Body of pancreas (tissue), 4 donors: ENCODE measurements at places on chromosomes 16 and 17. TPM values are rescaled to one million over a fixed set of nuclear protein-coding genes. Genes with fewer than 3 reads are reported as not detected.

GRCh38 chr17:80649672-80650330 lies 105.2 kb downstream of the RPTOR start:
- H3K36me3 ChIP-seq: no peaks in the 10 kb centered on the region
- no peak overlapping the region for H3K27ac ChIP-seq
- peak; percentile 22 for DNase-seq
- no peaks in the 10 kb centered on the region for H3K27me3 ChIP-seq
- peaks cover 5% of the 10 kb centered on the region for H3K4me1 ChIP-seq

GRCh38 chr17:29176558-29177351 lies 3.4 kb downstream of the MYO18A start:
- H3K27ac ChIP-seq: peak overlapping the region; percentile 98
- no peaks in the 10 kb centered on the region for H3K36me3 ChIP-seq
- H3K27me3 ChIP-seq: no peaks in the 10 kb centered on the region
- H3K4me3 ChIP-seq: no peak overlapping the region
- H3K4me1 ChIP-seq: peaks cover 55% of the 10 kb centered on the region

CCL14 gene
- 6.0 TPM for total RNA-seq

GRCh38 chr16:10941127-10941933 lies 938 bp downstream of the DEXI start:
- peak overlapping the region; percentile 41 for H3K27ac ChIP-seq
- peaks cover 81% of the 10 kb centered on the region for H3K4me1 ChIP-seq
- DNase-seq: no peak
- no peaks in the 10 kb centered on the region for H3K27me3 ChIP-seq

- H3K4me3 ChIP-seq: no peak overlapping the region
- no peaks in the 10 kb centered on the region for H3K36me3 ChIP-seq
- no peaks in the 10 kb centered on the region for H3K27me3 ChIP-seq
- DNase-seq: no peak
- no peak overlapping the region for H3K27ac ChIP-seq
- no peaks in the 10 kb centered on the region for H3K4me1 ChIP-seq
These were observed 264.5 kb downstream of the PMP22 start for GRCh38 chr17:15000661-15001060.

DNA sequence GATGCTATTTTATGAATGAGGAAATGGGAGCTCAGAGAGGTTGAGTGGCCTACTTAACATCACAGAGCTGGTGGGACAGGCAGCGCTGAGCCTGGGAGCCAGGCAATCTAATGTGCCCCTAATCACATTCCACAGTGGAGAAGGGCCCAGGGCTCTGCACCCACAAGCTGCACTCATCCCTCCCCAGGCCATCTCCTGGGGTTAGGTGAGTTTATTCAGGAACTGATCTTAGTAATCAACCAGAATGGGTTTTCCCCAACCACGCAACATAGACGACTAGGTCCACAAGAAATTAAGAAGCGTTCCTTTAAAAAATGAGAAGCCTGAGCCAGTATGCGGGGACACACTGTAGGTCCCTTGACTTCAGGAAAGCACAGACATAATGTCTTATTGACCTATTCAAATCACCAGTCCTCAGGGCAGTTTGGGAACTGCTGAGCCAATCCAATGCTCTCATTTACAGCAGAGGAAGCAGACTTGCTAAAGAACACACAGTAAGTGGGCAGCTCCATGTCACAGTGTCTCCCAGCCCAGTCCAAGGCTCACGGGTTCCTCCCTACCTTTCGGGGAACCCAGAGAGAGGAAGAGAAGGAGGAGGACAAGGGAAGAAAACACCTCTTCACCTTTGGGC lies 2.3 kb downstream of the MPP3 start:
- DNase-seq: no peak
- H3K4me3 ChIP-seq: no peak overlapping the region
- H3K36me3 ChIP-seq: no peaks in the 10 kb centered on the region
- H3K27me3 ChIP-seq: no peaks in the 10 kb centered on the region
- no peak overlapping the region for H3K27ac ChIP-seq
- H3K4me1 ChIP-seq: peaks cover 26% of the 10 kb centered on the region

GRCh38 chr17:83069571-83069906 lies 9.9 kb upstream of the METRNL start:
- H3K4me1 ChIP-seq: peaks cover 8% of the 10 kb centered on the region
- H3K27me3 ChIP-seq: no peaks in the 10 kb centered on the region
- DNase-seq: no peak
- H3K27ac ChIP-seq: no peak overlapping the region

GRCh38 chr17:72982680-72983079 lies 109.8 kb downstream of the SLC39A11 start:
- H3K36me3 ChIP-seq: no peaks in the 10 kb centered on the region
- DNase-seq: no peak
- H3K27me3 ChIP-seq: no peaks in the 10 kb centered on the region
- H3K4me3 ChIP-seq: no peak overlapping the region
- H3K27ac ChIP-seq: no peak overlapping the region
- H3K4me1 ChIP-seq: peaks cover 22% of the 10 kb centered on the region

DNA sequence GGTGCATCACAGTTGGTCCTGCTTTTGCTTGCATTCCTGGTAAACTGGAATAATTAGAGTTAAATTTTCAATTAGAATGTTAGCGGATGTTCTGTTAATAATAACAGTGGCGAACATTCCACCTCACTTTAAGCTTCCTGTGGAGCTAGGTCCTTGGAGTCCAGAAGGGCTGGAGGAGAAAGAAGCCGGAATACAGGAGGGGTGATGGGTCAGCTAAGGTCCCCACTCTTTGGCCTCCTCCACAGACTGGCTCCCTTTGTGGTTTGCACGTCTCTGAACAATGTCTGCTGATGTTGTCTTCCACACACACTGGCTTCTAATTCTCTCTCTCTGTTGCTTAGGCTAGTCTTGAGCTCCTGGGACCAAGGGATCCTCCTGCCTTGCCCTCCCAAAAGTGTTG lies 35.0 kb upstream of the ETV4 start:
- DNase-seq: no peak
- H3K27me3 ChIP-seq: no peaks in the 10 kb centered on the region
- H3K4me1 ChIP-seq: peaks cover 6% of the 10 kb centered on the region
- H3K27ac ChIP-seq: no peak overlapping the region

- no peaks in the 10 kb centered on the region for H3K36me3 ChIP-seq
- H3K27me3 ChIP-seq: no peaks in the 10 kb centered on the region
- H3K4me3 ChIP-seq: no peak overlapping the region
- no peak for DNase-seq
- H3K27ac ChIP-seq: no peak overlapping the region
These were observed 16.2 kb downstream of the DLG4 start for GRCh38 chr17:7203391-7203790.

GRCh38 chr16:7137560-7138330 lies 194.9 kb upstream of the RBFOX1 start:
- H3K27me3 ChIP-seq: no peaks in the 10 kb centered on the region
- no peak for DNase-seq
- no peak overlapping the region for H3K4me3 ChIP-seq
- no peaks in the 10 kb centered on the region for H3K4me1 ChIP-seq

- H3K36me3 ChIP-seq: no peaks in the 10 kb centered on the region
- no peak for DNase-seq
- no peak overlapping the region for H3K4me3 ChIP-seq
- no peaks in the 10 kb centered on the region for H3K27me3 ChIP-seq
These were observed 51.8 kb downstream of the SKAP1 start for GRCh38 chr17:48378238-48378637.

DNA sequence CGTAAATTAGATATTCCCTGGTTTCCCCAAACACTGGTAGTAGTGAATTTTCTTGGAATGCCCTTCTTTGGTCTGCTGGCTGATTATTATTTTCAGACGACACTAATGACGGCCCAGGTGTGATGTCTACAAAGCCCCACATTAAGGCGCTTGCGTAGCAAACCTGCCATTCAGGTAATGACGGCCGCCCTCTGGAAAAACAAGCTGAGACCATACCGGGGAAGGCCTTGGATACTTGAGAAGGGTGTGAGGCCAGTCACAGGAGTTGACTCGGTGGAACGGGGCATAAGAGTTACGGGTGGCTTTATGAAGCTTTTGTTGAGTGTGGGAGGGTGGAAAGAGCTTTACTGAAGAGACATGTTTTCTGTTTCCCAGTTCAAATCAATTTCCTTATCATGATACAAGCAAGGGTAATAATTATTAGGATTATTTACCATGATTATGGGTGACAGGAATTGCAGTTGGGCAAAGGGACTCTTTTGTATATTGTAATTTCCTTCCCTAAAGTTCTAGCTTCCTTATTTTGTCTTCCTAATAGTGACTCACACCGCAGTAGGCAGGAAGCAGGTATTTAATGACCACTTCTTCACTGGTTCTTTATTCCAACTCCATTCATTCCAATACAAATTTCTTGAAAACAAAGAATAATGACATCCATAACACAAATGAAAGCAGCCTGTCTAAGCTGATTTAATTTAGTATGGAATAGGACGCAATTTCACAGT lies 24.8 kb downstream of the KRT23 start:
- no peak overlapping the region for H3K27ac ChIP-seq
- H3K36me3 ChIP-seq: no peaks in the 10 kb centered on the region
- no peaks in the 10 kb centered on the region for H3K4me1 ChIP-seq
- no peak for DNase-seq
- no peak overlapping the region for H3K4me3 ChIP-seq

- no peak for DNase-seq
- H3K4me1 ChIP-seq: no peaks in the 10 kb centered on the region
- H3K27ac ChIP-seq: no peak overlapping the region
- no peaks in the 10 kb centered on the region for H3K36me3 ChIP-seq
- no peak overlapping the region for H3K4me3 ChIP-seq
- no peaks in the 10 kb centered on the region for H3K27me3 ChIP-seq
These were observed 27.2 kb upstream of the XYLT2 start for GRCh38 chr17:50318501-50319285.

ZDHHC1 gene
- total RNA-seq: 57.0 TPM

MYH1 gene
- not detected for total RNA-seq

SEPTIN12 gene
- not detected for total RNA-seq

GRCh38 chr17:68512960-68513474 lies 787 bp downstream of the PRKAR1A start:
- peak overlapping the region; percentile 92 for H3K4me3 ChIP-seq
- no peaks in the 10 kb centered on the region for H3K27me3 ChIP-seq
- H3K36me3 ChIP-seq: no peaks in the 10 kb centered on the region
- peak overlapping the region; percentile 95 for H3K27ac ChIP-seq
- peaks cover 27% of the 10 kb centered on the region for H3K4me1 ChIP-seq

RNF222 gene
- total RNA-seq: not detected

DNA sequence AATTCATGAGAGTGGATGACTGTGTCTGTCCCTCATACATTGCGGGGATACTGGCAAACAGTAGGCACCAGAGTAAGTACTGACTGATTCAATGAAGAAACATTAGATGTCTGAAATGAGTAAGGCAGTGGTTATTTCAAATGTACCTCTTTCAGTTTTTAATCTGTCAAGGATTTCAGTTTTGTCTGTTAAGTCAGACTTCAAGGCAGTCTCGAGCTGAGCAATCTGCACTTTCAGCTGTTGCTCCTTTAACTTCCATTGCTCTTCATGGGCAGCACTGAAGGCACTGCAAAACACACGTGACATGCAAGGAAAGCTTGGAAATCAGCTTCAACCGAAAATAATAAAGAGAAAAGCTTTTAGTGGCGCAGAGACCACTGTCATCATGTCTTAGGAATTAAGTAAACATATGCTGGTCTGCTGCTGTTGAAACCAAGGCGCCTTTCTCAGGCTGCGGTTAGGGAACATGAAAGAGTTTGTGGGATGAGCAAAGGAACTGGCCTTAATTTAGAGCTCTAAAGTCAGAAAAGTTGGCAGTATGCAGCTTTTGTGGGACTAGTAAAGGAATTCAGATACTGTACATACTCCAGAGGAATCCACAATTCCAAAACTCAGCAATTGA lies 38.8 kb downstream of the RPGRIP1L start:
- H3K27me3 ChIP-seq: no peaks in the 10 kb centered on the region
- no peak overlapping the region for H3K27ac ChIP-seq

DNA sequence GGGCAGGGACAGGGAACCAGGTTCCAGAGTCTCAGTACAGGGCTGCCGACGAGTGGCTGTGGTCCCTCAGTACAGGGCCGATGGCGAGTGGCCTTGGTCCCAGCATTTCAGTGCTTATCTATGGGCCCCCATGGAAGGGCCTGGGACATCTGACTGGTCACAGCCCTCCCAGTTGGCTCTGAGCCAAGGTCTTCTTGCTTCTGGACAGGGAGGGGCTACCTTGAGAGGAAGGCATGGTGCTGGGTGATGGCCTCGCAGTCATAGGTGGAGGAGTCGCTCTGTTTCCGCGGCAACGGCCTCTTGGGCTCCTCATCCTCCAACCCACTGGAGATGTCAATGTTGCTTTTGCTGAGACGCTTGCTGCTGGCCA lies 32.5 kb downstream of the PIMREG start:
- no peak overlapping the region for H3K4me3 ChIP-seq
- H3K36me3 ChIP-seq: no peaks in the 10 kb centered on the region
- no peaks in the 10 kb centered on the region for H3K4me1 ChIP-seq
- no peak for DNase-seq
- H3K27me3 ChIP-seq: no peaks in the 10 kb centered on the region

- no peaks in the 10 kb centered on the region for H3K27me3 ChIP-seq
- no peaks in the 10 kb centered on the region for H3K36me3 ChIP-seq
- H3K4me3 ChIP-seq: no peak overlapping the region
These were observed 115.7 kb upstream of the IRX3 start for GRCh38 chr16:54402270-54402669.

- no peak overlapping the region for H3K27ac ChIP-seq
- no peaks in the 10 kb centered on the region for H3K36me3 ChIP-seq
- H3K4me1 ChIP-seq: no peaks in the 10 kb centered on the region
- no peaks in the 10 kb centered on the region for H3K27me3 ChIP-seq
- peak; percentile 16 for DNase-seq
- no peak overlapping the region for H3K4me3 ChIP-seq
These were observed 75.7 kb upstream of the TMEM132E start for GRCh38 chr17:34503528-34504195.

CCL18 gene
- not detected for total RNA-seq

WNT3 gene
- 0.26 TPM for total RNA-seq

NEK8 gene
- 2.9 TPM for total RNA-seq

GRCh38 chr17:2383628-2384167 lies 17.2 kb downstream of the MNT start:
- no peak overlapping the region for H3K27ac ChIP-seq
- H3K4me3 ChIP-seq: no peak overlapping the region
- H3K4me1 ChIP-seq: peaks cover 10% of the 10 kb centered on the region
- no peaks in the 10 kb centered on the region for H3K27me3 ChIP-seq
- no peak for DNase-seq

GRCh38 chr16:55057866-55058265 lies 127.2 kb downstream of the IRX5 start:
- H3K27me3 ChIP-seq: peaks cover 4% of the 10 kb centered on the region
- no peaks in the 10 kb centered on the region for H3K36me3 ChIP-seq
- H3K27ac ChIP-seq: no peak overlapping the region
- H3K4me1 ChIP-seq: peaks cover 7% of the 10 kb centered on the region
- H3K4me3 ChIP-seq: no peak overlapping the region
